A549 treated with Mapracorat at 1 μM for 4 hours (cell line): ENCODE measurements at places on chromosomes 3 and 15. TPM values are rescaled to one million over a fixed set of nuclear protein-coding genes. Genes with fewer than 3 reads are reported as not detected.

Gene EPHA6
- total RNA-seq: 0.07 to 0.33 TPM (median 0.18 TPM) in 4 of 5 replicates, not detected in the other

Gene IL16
- 0.53 TPM in 1 of 5 replicates, not detected in the others for total RNA-seq

Gene FEZF2
- total RNA-seq: not detected in 5 replicates

Gene LRRC15
- total RNA-seq: 0.12 to 0.17 TPM (median 0.14 TPM) in 5 replicates

Gene TRANK1
- 1.1 to 1.7 TPM (median 1.2 TPM) in 5 replicates for total RNA-seq

Gene MASP1
- not detected in 5 replicates for total RNA-seq

Gene GOLGA6A
- total RNA-seq: 0.07 to 0.26 TPM (median 0.10 TPM) in 5 replicates

Gene RPP14
- total RNA-seq: 9.0 to 12.6 TPM (median 10.8 TPM) in 5 replicates

Gene EIF4E3
- 2.7 to 3.8 TPM (median 3.8 TPM) in 5 replicates for total RNA-seq

Gene CLRN1
- total RNA-seq: not detected in 5 replicates

Gene APOD
- total RNA-seq: 0.86 to 1.1 TPM (median 0.97 TPM) in 5 replicates

Gene CLDN16
- total RNA-seq: 0.16 TPM in 1 of 5 replicates, not detected in the others

Gene CHAC1
- 4.4 to 8.2 TPM (median 6.1 TPM) in 5 replicates for total RNA-seq

Gene PLOD2
- total RNA-seq: 76.2 to 113 TPM (median 103 TPM) in 5 replicates

Gene CFAP44
- total RNA-seq: 1.1 to 1.8 TPM (median 1.4 TPM) in 5 replicates

Gene TKT
- total RNA-seq: 1,609 to 2,106 TPM (median 2,016 TPM) in 5 replicates

Gene CHRD
- total RNA-seq: 0.13 to 0.46 TPM (median 0.15 TPM) in 4 of 5 replicates, not detected in the other

Gene KLHL40
- total RNA-seq: not detected in 5 replicates

Gene FBLN2
- 1.6 to 3.5 TPM (median 2.1 TPM) in 5 replicates for total RNA-seq

Gene FMN1
- 0.21 to 0.43 TPM (median 0.28 TPM) in 5 replicates for total RNA-seq

Gene OR5K2
- not detected in 5 replicates for total RNA-seq

Gene GPR160
- 1.6 to 2.0 TPM (median 1.9 TPM) in 5 replicates for total RNA-seq

Gene FETUB
- total RNA-seq: 0.10 to 0.35 TPM (median 0.23 TPM) in 5 replicates

Gene WDR93
- total RNA-seq: 0.07 to 0.25 TPM (median 0.19 TPM) in 5 replicates

Gene ZNF774
- total RNA-seq: 1.0 to 1.5 TPM (median 1.2 TPM) in 5 replicates

Gene GOLGA6D
- 0.07 to 0.14 TPM in 2 of 5 replicates, not detected in the others for total RNA-seq

Gene SERPINI1
- total RNA-seq: 2.4 to 3.1 TPM (median 2.8 TPM) in 5 replicates

Gene CAV3
- not detected in 5 replicates for total RNA-seq

Gene ALDH1A2
- total RNA-seq: 0.22 to 0.68 TPM (median 0.32 TPM) in 3 of 5 replicates, not detected in the others

Gene C2CD4A
- total RNA-seq: 0.06 to 0.27 TPM (median 0.16 TPM) in 5 replicates

Gene TMEM43
- total RNA-seq: 105 to 125 TPM (median 120 TPM) in 5 replicates

Gene PIF1
- 11.6 to 23.5 TPM (median 16.4 TPM) in 5 replicates for total RNA-seq

Gene DNAH12
- total RNA-seq: 0.02 to 0.09 TPM (median 0.03 TPM) in 4 of 5 replicates, not detected in the other

Gene MESP2
- total RNA-seq: 0.27 to 0.72 TPM (median 0.46 TPM) in 5 replicates

Gene RYK
- total RNA-seq: 26.0 to 32.0 TPM (median 27.4 TPM) in 5 replicates

Gene GOLGA8T
- 0.80 to 2.0 TPM (median 1.6 TPM) in 5 replicates for total RNA-seq

Gene CAND2
- total RNA-seq: 0.35 to 0.52 TPM (median 0.49 TPM) in 5 replicates

Gene IMPG2
- total RNA-seq: 0.01 to 0.02 TPM (median 0.02 TPM) in 3 of 5 replicates, not detected in the others

Gene LSAMP
- total RNA-seq: 0.06 to 0.38 TPM (median 0.24 TPM) in 5 replicates

Gene GASK1A
- total RNA-seq: 0.06 to 0.08 TPM in 2 of 5 replicates, not detected in the others

Gene GALNT15
- 0.03 to 0.27 TPM (median 0.13 TPM) in 4 of 5 replicates, not detected in the other for total RNA-seq

Gene STRA6
- 52.1 to 86.8 TPM (median 69.6 TPM) in 5 replicates for total RNA-seq

Gene KCNAB1
- total RNA-seq: not detected in 5 replicates

Gene REC114
- not detected in 5 replicates for total RNA-seq

Gene CDHR4
- total RNA-seq: 0.10 to 0.64 TPM (median 0.22 TPM) in 5 replicates

Gene LEKR1
- total RNA-seq: 0.57 to 2.1 TPM (median 0.73 TPM) in 5 replicates

Gene CATSPER2
- total RNA-seq: 0.39 to 1.3 TPM (median 0.48 TPM) in 5 replicates

Gene EPHB3
- 0.24 to 0.46 TPM (median 0.29 TPM) in 5 replicates for total RNA-seq

Gene FAIM
- total RNA-seq: 26.6 to 38.9 TPM (median 27.4 TPM) in 5 replicates

Gene CYP1A2
- not detected in 5 replicates for total RNA-seq

Gene INAFM2
- 5.2 to 6.8 TPM (median 6.4 TPM) in 5 replicates for total RNA-seq
